ENCODE measurements at places on chromosomes 4 and X. TPM values are rescaled to one million over a fixed set of nuclear protein-coding genes. Genes with fewer than 3 reads are reported as not detected.

Gene PNMA6A
- polyA plus RNA-seq: 0.15 TPM

DNA sequence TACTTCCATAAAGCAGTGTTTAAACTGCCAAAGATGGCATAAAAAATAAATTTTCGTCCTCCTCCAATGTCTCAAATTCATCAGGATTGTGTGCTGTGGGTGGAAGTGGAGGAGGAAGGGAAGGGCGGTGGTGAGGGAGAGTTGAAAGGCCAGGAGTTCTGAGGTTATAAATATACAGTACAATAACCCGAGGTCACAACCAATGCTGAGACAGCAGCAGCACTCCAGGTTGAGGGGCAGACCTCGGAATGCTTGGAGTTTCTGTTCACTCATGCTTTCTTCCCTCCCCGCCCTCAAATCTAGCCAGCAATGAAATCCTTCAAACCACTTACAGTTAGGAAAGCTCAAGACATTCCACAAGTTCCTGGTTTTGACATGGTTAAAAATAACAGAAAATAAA lies 134.0 kb upstream of the SMAD1 start:
- DNase-seq: no peak

- DNase-seq: no peak
Observed at GRCh38 chr4:3135155-3136011, 60.9 kb downstream of the HTT start.

GRCh38 chr4:168437192-168437943 lies 42.9 kb downstream of the DDX60L start:
- DNase-seq: no peak

- DNase-seq: no peak
Observed at GRCh38 chr4:88008743-88009171, 1.3 kb downstream of the PKD2 start.

Gene SPP1
- 0.69 TPM for polyA plus RNA-seq

GRCh38 chr4:125041372-125041930 lies 273.3 kb upstream of the FAT4 start:
- DNase-seq: no peak

DNA sequence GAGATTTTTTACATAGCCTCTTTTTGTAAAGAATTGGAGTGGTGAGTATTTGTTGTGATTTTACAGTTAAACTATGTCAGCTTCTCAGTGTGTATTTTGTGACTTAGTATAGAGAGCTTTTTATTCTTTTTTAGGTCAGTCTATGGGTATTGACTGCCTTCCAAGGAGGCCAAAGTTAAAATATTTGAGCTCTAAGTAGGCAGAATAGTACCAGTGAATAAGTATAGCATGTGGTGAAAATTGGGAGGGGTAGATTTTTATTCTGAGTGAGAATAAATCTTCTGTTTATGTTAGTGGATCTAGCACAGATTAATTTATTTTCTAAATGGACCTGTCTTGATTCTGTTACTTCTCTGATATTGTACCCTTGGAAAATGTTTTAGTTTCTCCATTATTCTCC lies 37.5 kb downstream of the HERC3 start:
- DNase-seq: no peak

DNA sequence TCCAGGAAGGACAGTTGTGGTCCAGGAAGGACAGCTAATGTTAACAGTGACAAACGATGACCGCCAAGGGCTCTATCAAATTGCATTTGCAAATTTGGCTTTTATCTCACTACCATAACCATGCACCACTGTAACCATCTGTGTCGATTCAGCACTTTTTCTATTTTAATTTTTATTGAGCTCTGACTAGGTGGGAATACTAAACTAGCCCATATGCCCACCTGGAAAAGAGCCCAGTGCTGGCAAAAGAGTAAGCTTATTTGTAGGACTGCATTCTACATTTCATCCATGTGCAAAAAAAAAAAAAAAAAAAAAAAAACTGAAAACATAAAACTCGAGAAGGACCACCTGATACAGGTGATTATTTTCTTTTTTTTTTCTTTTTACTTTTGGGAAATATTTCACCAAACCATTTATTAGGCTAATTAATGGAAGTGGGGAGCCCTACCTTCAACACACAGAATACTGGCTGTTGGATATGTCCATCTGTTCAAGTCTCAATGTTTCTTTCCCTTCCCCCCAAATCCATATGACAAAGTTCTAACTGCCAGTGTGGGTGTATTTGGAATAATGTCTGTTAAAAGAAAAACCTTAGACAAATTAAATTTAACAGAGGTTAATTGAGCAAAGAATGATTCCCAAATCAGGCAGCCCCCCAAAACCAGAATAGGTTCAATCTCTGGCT lies 99.5 kb upstream of the MXRA5 start:
- DNase-seq: no peak

GRCh38 chr4:116469582-116469981 lies 615.8 kb downstream of the TRAM1L1 start:
- no peak for DNase-seq

- DNase-seq: no peak
Observed at GRCh38 chrX:21691512-21692018, 33.4 kb upstream of the KLHL34 start.

GRCh38 chr4:52107745-52108144 lies 56.6 kb downstream of the SPATA18 start:
- DNase-seq: no peak

DNA sequence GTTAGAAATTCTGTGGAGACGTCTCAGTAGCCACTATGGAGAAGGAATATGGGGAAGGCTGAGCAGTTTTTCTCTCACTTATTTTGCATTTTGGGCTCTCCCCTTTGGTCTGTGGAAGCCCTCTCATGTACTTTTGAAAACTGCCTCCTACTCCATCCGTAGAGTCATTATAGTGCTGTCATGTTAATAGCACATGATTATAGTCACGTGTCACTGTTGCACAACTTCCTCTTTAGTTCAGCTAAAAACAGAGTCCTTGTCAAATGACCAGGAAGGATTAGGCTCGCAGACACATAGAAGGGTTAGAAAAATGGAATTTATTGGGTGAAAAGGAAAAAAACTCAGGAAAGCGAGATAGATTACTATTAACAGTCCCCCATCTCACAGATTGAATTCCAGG lies 258.2 kb upstream of the CXorf51A start:
- no peak for DNase-seq

Gene TIGD4
- not detected for polyA plus RNA-seq

DNA sequence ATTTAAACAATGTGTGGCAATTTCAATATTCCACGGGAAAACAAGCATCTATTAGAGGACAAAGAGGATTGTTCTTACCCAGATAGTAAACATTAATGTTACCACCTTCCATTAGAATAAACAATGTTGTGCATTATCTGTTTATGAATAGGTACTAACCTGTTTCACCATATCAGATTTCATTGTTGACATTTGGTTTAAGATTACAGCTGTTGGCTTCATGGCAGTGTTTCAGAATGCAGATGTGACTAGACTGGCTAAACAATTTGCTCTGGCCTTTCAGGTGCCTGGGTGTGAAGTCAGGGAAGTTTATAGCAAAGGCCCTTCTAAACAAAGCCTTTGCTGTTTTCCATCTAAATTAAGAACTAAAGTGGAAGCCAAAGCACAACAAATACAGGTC lies 464.7 kb upstream of the FAM47C start:
- DNase-seq: no peak

DNA sequence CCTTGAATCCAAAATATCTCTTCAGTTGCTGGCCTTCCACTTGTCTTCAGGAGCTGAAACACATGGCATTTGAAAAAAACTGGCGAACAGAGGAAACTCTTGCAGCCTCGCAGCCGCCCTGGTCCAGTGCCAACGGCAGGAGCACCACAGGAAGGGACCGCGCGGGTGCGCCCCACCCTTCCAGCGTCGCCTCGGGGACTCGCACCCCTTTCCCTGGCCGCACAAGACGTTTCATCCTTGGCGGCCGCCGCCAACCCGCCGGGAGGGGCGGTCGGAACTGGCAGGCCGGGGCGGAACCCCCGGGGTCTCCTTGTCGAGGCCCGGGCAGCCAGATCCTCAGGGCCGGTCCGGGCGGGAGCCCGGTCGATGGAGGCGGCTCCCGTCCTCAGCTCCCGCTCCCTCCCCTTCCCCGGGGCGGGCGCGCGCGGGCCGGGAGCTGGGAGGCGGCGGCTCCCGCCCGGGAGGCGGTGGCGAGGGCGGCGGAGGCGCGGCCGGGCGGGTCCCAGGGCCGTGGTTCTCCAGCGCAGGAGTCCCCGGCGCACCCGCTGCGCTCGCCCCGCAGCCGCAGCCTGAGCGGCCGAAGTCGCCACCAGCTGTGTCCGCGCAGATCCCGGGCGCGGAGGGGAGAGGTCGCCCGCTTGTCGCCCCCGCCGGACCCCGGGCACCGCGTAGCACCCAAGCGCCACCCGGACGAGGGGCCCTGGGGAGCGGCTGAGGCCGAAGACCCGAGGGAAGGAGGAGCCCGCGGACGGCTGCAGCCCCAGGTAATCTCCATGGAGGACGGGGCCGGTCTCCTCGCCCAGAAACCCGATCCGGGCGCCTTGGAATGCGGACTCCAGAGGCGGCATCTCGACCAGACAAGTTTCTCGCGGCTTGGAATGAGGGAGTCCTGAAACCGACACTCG lies 886 bp upstream of the NDST3 start:
- DNase-seq: no peak

- no peak for DNase-seq
Observed at GRCh38 chr4:69490271-69490670, 5.4 kb downstream of the UGT2B4 start.

Gene TLR7
- not detected for polyA plus RNA-seq

GRCh38 chr4:77395481-77395880 lies 210.1 kb upstream of the CXCL13 start:
- no peak for DNase-seq

Gene HTN1
- not detected for polyA plus RNA-seq

GRCh38 chr4:48930654-48931053 lies 24.1 kb upstream of the OCIAD2 start:
- no peak for DNase-seq

- no peak for DNase-seq
Observed at GRCh38 chr4:184288451-184289178, 70.9 kb upstream of the ENPP6 start.

GRCh38 chr4:5461477-5461876 lies 246.9 kb downstream of the EVC2 start:
- no peak for DNase-seq

GRCh38 chrX:139766545-139766983 lies 58.6 kb upstream of the MCF2 start:
- no peak for DNase-seq

- DNase-seq: no peak
Observed at GRCh38 chrX:34528081-34528480, 129.0 kb downstream of the TMEM47 start.

DNA sequence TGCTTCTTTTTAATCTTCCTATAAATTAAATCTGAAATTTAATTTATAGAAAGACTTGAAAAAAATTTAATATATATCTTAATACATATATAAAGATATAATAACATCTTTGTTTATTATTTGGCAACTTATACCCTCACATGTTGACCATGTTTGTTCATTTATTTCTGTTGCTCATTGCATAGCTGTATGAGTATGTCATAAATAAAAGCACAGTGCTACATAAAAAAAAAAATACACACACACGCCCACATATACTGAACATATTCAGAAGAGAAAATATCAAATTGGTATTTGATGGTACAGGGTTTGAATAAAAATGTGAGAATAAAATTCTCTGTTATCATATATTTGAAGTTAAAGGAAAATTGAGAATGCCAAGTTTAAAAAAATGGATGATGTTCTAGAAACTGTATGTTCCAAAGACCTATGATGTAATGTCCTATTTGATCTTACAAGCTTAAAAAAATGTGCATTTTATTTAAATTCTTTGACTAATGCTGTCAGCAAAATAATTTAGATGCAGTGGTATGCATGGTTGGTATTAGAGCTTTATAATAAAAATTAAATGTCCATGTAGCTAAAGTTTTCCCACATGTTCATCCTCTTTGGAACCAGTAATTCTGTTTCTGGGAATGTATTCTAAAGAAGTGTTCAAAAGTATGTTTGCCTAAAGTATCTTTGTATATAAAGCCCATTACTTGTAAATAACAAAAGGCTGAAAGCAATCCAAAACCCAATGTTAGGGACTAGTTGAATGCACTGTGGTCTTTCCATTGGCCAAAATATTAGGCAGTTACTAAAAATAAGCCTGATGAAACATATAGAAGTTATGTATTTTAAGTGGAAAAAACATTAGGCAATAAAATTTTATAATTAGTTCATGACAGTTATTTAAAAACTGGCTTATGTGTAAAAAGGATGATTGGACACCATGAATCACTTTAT lies 12.9 kb downstream of the TMEM184C start:
- DNase-seq: no peak

GRCh38 chr4:28788929-28789490 lies 1928.4 kb downstream of the STIM2 start:
- no peak for DNase-seq

Measured in AG04450 (cell line).